Naive thymus-derived CD8-positive, alpha-beta T cell (primary cell): ENCODE measurements at places on chromosomes 7 and 10.

DNA sequence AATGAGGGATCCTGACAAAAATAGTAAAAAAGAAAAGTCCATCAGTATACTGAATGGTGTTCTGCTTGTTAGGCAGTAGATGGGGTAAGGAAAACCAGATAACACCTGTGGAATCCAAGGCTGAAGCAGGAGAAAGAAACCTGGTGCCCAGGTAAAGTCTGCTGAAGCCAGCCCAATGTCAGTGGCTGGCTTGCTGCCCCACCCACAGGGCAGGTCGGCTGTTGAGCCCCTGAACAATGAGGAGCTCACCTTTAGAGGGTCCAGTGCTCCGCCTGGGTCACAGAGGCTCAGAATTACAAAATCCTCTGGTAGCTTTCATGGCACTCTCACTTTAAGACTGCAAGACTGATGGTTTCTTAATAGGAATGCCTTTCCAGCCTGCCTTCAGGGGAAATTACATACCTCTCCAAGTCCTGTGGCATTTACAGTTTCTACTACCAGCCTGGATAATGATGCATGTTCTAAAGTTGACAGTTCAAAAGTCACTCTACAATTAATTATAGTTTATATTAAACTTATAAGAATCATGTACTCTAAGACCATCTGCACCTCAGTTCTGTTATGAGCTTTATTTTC lies 23.8 kb downstream of the DHX32 start:
- DNase-seq = no peak

- DNase-seq = no peak
These were observed 80.1 kb downstream of the SVIL start for GRCh38 chr10:29554660-29555059.

GRCh38 chr7:16484453-16485158 lies 19.1 kb upstream of the SOSTDC1 start:
- no peak for DNase-seq

- DNase-seq = peak; percentile 74
These were observed 164.0 kb downstream of the SDK1 start for GRCh38 chr7:3464900-3465622.

- DNase-seq = no peak
These were observed 28.4 kb upstream of the VWDE start for GRCh38 chr7:12431886-12432556.

DNA sequence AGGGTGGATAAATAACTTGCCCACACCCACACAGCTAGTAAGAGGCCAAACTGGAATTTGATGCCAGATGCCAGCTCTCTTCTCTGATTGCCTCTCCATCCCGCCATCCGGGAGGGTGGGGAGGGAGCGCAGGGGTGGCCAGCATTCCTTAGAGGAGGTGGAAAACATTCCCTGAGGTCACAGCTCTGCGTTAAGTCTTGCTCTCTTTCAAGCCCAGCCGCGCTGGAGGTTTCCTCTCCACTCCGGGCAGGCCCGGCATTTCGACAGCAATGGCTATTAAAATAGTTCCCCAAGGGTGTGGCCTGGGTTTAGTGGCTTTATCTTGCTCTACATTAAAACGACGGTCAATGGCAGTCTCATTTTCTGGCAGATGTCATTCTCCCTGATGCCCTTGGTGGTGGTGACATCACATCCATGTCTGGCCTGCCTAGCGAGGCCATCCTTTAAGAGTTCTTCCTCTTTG lies 16.1 kb upstream of the C10orf71 start:
- DNase-seq = no peak

DNA sequence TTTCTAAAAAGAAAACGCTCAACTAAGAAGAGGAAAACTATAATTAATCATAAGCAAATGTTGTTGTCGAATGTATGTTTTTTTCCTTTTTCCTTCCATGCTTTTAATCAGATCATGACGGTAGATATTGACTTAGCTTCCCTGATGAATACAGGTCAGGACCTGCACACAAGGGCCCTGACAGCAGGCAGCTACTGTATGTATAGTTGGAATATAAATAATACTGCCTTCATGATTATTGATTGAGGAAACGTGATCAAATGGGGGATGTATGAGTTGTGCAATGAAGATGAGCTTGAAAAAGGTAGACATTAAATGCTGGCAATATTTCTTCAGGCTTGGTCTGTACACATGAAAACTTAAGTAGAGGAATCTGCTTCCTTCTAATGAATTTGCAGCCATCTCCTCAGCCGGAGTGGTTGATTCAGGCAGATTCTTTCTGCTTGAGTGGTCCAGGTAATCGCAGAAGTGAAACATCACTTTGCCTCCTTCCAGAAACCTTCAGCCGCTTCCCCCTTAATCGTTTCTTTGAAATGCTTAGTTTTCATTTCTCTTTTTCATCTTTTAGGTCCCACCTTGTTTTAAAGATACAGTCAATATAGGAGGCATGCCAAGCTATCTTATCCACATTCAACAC lies 656.5 kb downstream of the SDK1 start:
- no peak for DNase-seq

GRCh38 chr7:140416560-140416959 lies 12.7 kb downstream of the RAB19 start:
- DNase-seq = no peak

DNA sequence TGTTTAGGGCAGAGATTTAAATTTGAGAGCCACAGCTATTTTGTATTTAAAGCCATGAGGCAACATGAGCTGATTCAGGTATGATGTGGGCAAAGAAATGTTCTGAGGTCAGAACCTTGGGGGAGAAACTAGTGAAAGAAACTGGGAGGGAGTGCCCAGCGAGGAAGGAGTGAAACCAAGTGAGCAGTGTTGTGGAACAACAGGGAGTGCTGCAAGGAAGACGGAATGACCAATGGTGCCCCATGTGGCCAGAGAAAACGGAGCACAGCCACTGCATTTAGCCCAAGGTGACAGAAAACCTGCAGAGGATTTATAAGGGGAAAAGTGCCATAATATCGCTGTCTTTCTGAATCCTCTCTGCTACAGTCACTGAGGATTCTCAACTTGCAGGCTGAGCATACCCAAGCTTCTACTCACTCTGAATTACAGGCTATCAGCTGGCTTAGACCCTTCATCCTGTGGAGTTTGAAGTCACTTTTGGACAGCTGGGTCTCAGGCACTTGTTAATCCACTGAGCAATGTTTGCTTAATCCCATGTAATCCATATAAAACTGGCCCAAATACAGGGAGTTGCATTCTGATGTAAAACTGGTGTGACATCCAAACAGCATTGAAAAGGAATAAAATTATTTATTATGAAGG lies 777.3 kb downstream of the CCSER2 start:
- no peak for DNase-seq

DNA sequence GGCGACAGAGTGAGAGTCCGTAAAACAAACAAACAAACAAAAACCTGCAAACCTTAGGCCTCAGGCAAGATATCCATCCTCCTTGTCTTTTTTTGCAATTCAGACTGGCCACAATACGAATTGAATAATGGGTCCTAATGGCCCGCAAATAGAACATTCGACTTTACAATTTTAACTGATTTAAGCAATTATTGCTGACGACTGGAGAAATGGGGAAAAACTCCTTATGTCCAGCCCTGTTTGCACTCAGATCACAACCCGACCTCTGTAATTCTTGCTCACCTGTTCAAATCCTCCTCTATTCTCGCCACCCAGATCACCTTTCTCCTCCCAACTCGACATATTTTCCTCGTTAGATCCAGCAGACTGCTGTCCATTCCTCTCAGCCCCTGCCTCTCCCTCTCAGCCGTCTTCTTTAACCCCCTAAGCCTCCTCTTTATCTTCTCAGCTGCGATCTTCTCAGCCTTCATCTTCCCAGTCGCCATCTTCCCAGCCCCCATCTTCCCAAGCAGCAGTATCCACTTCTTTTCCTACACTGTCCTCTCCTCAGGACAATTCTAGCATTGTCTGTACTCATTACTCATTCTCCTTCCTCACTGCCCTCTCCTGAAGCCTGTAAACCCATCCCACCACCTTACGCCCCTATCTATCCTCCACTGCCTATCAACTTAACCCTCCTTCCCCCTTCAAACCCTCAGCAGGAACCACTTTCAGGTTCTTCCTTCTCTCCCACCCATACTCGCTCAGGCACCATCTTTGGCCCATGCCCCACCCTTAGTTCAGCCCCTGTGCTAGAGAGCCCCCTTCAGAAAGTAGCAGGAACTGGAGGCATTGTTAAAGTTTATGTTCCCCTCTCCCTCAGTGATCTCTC lies 61.8 kb downstream of the LRRC17 start:
- no peak for DNase-seq

DNA sequence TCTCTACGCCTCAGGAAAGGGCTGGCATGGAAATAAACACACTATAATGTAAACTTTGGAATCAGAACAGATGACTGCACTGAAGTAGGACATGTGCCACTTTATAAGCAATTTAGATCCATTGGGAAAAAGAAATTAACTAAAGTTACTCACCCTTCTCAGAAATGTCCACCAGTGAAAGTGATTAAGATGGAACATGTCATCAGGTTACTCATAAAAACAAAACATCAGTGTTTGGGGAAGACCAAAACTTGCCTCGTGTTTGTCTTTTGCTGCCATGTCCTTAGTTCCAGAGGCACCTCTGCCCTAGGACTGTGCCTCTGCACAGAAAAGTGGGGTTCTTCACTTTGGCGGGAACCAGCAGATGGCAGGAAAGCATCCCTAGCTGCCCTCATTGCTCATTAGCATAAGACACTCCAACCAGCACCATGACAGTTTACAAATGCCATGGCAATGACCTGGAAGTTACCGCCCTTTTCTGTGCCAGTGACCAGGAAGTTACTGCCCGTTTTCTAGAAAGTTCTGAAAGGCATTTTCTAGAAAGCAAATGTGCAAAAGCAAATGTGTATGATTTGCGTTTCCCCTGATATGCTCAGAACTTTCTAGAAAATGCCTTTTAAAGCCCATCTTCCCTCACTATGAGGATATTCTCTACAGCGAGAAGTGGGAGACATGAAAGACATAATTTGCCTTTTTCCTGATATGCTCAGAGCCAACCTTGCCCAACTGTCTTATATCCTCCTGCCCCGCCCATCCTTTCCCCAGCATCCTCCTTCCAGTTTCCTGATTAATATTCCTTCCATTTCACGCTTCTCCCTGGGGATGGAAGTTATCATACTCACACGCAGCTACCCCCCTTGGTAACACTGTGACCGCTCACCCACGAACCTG lies 258.2 kb downstream of the USP6NL start:
- DNase-seq = no peak

GRCh38 chr7:130275826-130276297 lies 9.2 kb downstream of the CPA2 start:
- DNase-seq = no peak

GRCh38 chr7:149329265-149329664 lies 67.3 kb downstream of the ZNF783 start:
- no peak for DNase-seq

- DNase-seq = no peak
These were observed 17.1 kb downstream of the MBL2 start for GRCh38 chr10:52755297-52756062.

GRCh38 chr10:117483056-117483590 lies 59.4 kb upstream of the EMX2 start:
- DNase-seq = no peak

DNA sequence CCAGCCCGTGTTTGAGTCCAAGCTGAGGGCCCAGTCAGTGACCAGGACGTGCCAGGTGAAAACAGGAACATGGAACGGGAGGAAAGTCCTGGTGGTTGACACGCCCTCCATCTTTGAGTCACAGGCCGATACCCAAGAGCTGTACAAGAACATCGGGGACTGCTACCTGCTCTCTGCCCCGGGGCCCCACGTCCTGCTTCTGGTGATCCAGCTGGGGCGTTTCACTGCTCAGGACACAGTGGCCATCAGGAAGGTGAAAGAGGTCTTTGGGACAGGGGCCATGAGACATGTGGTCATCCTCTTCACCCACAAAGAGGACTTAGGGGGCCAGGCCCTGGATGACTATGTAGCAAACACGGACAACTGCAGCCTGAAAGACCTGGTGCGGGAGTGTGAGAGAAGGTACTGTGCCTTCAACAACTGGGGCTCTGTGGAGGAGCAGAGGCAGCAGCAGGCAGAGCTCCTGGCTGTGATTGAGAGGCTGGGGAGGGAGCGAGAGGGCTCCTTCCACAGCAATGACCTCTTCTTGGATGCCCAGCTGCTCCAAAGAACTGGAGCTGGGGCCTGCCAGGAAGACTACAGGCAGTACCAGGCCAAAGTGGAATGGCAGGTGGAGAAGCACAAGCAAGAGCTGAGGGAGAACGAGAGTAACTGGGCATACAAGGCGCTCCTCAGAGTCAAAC lies 5.2 kb downstream of the GIMAP5 start:
- DNase-seq = no peak

- no peak for DNase-seq
These were observed 889.3 kb upstream of the CELF2 start for GRCh38 chr10:10128387-10128786.

GRCh38 chr7:157831143-157831905 lies 494.5 kb downstream of the DNAJB6 start:
- DNase-seq = no peak

DNA sequence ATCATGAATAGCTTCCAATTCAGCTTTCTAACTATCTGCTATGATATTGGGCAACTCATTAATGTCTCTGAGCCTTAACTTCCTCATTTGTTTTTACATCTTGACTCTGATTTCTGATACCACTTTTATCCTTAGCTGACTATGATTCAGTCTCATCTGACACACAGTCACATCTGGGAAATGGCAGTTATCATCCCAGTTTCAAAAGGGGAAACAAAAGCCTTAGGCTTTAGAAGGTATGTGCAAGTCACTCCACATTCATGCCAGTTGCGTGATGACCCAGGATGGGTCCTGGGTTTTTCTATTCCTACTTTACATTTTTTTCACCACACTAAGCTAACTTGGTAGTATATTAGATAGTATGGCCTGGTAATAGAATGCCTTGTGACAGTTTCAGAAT lies 12.7 kb downstream of the SCIN start:
- no peak for DNase-seq

GRCh38 chr7:82760074-82760473 lies 316.5 kb upstream of the CACNA2D1 start:
- no peak for DNase-seq

DNA sequence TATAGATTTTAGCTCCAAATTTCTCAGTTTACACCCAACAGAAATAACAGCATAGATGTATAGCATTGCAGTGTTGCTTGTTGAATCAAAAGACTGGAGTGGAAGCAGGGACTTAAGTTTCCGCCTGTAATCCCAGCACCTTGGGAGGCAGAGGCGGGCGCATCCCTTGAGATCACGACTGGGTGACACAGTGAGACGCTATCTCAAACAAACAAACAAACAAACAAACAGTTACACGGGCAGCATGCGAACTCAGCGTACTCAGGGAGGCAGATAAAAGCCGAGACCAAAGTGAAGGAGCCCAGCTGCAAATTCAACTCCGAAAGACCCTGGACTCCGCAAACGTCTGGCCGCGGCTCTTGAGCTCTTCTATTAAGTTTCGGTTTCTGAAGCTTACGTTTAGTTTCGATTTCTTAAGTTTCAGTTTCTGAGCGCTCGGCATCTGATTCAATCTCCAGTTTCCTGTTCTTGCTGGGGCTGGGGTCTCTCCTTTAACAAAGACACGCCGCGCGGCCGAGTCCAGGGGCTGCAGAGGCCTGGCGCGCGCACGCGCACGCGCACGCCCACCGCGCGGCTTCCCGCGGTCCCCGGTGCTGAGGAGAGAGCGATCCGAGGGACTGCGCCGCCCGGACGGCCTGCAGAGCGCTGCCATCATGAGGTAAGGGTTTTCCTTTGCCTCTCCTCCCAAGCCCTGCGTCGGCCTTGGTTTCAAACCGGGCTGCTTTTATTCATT lies at the start of gene IFIT5:
Gene IFIT5, plus strand, starts transcription at position 423 of the 733 bp plus-strand sequence. Its CDS starts 231 bp downstream, at position 654.
- DNase-seq = peak; percentile 81
